AML-193 (cell line): ENCODE measurements at places on chromosomes 3 and 15.

DNA sequence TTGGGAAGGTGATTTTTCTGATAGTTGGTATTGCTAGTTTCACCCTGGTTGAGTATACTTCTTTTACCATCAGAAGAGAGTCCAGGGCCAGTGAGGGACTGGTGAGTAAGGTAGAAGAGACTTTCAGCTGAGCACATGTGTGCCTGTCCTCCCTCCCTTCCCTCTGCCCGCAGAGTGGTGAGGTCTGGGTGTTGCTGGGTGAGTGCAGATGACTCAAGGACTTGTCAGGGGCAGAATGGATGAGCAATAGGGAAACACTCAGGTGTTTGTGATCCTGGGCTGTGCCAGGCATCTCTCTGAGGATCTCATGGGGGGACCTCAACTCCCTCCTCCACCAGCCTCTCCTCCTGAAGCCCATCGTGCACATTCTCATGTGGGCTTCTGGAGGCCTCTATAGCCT, 76.0 kb upstream of the GSK3B start:
- DNase-seq: no peak

GRCh38 chr3:120823156-120823555, 80.6 kb downstream of the GTF2E1 start:
- no peak for DNase-seq

DNA sequence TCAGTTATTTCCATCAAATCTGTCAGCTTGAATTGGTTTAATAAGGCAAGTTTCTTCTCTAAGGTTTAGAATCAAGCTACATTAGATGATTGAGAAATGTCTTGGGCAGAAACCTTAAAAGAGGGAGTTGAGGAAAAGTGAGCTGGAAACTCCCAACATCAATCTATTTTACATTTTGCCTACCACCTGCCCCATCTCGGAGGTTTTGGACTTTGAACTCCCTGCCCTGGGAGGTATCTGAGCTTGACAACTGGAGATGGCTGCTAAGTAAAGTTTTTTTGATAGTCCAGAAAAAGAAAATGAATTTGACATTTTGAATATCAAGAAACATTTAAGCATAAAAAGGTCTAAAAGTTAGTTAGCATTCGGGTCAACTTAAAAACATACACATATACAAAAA, 234.2 kb downstream of the NFKBIZ start:
- DNase-seq: no peak

GRCh38 chr15:85956532-85957275, 123.0 kb upstream of the AGBL1 start:
- no peak for DNase-seq

DNA sequence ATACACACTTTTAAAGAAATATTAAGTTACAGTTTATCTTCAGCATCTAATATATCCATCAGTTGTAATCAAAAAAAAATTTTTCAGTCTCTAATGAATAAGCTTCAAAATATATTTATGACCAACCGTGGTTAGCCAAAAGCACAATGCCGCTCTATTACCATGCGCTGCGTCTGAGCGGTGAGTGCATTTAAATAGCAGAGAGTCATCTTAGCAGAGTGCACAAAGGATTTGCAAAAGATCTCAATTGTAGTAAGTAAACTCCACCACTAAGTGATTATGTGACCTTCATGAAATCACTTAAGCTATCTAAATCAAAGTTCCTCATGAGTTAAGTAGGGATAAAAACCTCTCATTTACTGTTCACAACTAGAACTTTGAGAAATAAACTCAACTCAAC, 4.9 kb downstream of the TP63 start:
- no peak for DNase-seq

DNA sequence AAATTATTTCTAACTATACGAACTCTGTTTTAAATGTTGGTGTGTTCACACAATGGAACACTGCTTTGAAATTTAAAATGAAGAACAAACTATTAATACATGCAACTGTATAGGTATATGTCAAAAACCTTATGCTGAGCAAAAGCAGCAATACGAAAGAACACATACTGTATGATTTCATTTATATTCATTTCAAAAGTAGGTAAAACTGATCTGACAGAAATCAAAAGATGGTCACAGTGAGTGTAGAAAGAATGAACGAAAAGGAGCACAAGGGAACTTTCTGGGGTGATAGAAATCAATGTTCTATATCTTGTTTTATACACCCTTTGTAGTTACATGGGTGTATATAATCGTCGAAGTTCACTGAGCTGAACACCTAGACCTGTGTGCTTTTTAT, 12.6 kb downstream of the ATP8B4 start:
- no peak for DNase-seq

DNA sequence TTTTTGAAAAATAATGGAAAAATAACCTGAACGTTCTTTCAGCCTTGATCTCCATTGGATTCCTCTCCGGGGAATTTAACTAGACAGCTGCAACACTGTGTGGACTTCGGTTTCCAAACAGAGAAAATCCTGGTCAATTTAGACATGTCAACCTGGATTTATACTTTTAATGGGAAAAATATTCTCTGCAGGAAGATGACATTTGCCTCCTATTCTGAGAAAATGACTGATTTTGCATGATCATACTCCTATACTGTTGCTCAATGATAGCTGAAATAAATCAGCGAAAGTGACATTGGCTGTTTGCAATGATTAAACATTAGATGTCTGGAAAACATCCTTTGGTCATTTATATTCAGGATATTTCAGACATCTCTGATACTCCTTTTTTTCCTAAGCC, 94.8 kb downstream of the GABRG3 start:
- DNase-seq: no peak

- DNase-seq: no peak
Observed at GRCh38 chr3:149955449-149955848, 15.2 kb downstream of the PFN2 start.

DNA sequence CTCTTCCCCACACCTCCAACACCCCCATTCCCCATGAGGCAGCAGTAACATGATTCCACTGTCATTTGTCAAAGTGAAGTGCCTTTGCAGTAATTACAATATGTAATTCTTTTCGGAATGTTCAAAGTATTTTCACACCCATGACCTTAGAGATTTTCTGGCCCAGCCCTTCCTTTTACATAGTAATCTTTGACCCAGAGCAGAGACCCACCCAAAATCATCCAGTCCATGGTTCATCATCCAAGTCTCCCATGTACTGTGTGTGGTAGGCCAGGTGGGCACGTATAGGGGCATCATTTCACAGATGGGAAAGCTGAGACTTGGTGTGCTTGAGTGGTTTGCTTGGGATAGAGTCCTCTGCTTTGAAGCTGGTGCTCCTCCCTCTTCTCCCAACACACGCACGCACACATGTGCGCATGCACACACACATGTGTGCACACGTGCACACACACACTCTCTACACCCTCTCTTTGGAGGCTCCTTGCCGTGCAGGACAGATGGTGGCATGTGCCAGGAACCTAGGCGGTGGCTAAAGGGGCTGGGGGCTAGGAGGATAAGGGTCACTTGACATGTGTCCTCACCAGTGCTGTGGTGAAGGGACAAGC, 284.7 kb upstream of the ROPN1 start:
- DNase-seq: no peak

GRCh38 chr3:197858133-197858532, 67.1 kb downstream of the LRCH3 start:
- no peak for DNase-seq

DNA sequence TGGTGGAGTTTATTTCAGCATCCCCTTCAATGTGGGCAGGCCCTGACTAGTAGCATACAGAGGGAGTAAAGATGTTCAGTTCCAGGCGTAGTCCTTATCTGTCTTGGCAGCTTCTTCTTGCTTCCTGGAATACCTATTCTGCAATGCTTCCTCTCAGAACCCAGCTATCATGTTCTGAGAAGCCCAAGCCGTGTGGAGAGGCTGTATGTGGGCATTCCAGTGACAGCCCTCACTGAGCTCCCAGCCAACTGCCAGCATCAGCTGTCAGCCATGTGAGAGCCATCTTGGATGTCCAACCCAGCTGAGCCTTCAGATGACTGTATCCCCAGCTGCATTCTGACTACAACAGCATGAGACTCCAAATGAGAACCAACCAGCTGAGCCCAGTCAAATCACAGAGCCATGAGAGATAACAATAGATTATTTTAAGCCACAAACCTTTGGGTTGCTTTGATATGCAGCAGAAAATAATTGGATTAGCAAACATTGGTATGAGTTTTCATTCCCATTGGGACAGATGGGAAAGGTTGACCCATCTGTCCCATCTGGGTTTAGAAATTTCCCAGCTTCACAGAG, 8.4 kb upstream of the CMTM7 start:
- DNase-seq: no peak

DNA sequence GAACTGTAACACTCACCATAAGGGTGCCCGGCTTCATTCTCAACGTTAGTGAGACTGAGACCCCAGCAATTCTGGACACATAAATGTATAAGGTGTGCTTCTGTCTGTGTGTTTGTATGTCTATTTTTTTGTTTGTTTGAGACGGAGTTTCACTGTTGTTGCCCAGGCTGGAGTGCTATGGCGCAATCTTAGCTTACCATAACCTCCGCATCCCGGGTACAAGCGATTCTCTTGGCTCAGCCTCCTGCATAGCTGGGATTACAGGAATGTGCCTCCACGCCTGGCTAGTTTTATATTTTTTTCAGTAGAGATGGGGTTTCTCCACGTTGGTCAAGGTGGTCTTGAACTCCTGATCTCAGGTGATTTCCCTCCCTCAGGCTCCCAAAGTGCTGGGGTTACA, 43.3 kb upstream of the C2CD4B start:
- DNase-seq: no peak

- no peak for DNase-seq
Observed at GRCh38 chr15:78840661-78841375, 29.6 kb upstream of the ADAMTS7 start.

GRCh38 chr3:83514130-83514914, 1444.5 kb upstream of the CADM2 start:
- no peak for DNase-seq
